ENCODE measurements at places on chromosomes 6 and 20.

DNA sequence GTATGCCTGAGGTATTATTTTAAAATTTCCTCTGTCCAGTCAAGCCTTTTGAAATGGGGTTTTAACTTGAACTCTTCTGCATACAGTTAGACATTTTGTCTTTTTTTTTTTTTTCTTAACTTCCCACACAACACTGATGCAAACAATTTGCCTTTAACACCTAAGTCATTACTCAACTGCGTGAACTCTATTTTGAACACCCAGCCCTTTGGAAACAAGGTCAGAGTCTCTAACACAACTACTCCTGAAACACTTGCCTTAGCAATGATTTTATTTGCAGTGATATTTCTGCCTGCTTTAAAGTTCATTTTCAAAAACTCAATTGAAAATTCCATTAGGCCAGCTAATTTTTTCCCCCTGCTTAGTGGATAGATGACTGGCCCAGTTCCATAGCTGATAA lies 24.2 kb downstream of the GLYATL3 start:
- no peak for DNase-seq

GRCh38 chr6:11744753-11745152 lies 33.9 kb downstream of the ADTRP start:
- no peak for DNase-seq

DNA sequence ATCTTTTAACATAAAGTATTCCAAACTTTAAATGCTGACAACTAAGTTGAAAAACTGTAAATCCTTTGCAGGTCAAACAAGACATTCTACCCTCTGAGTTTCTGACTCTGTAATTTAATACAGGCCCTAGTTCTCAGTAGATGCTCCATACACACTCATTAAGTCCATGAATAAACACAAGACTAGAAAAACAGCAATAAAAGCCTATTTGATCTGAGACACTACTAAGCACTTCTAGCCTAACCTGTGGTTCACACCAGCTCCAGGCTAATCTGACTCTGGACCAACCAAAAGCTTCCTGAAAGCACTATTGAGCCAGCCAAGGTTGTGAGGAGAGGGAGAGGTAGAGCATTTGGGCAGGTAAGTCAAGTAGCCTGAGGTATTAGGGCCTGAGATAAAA lies 103.9 kb downstream of the EPM2A start:
- DNase-seq: no peak

DNA sequence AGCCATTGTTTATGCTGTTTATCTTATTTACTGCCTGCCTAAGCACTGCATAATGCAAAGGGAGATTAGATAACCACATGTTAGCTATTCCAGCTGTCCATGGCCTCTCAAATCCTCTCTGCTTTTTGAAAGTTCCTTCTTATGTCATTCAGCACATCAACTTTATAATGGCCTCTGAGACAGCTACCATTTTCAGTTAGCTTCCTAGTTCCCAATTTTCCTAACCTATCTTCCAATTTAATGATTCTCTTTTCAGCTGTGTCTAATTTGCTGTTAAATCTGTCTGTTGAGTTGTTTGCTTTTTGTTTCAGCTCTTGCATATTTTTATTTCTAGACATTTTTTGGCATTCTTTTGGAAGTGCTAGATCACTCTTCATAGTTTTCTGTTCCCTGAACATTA lies 173.4 kb upstream of the PLCB4 start:
- no peak for DNase-seq

DNA sequence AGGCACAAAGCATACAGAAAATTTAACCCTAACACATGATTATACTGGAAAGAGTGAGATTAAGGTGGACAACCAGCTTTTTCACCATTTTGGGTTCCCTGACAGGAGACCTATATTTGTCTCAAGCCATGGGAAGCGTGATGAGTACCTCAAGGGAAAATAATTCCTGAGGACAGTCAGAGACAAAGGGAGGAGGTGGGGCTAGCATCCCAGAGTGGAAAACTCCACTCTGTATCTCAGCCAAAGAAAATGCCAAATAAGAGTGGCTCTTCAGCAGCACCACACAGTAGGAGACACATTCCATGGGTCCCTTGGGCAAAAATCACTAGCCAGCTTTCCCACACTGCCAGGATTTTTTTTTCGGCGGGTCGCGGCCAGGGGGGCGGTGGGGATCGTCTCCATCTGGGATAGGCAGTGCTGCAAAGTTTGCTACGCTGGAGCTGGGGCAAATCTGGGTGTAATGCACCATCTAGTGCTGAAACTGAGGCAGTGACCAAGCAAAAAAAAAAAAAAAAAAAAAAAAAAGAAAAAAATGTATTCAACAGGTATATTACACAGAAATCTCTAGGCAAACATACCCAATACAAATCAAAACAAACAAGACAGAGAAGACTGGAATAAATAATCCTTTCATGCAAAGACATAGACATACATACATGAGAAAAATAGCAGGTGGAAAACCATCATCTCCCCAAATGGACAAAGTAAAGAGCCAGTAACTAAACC lies 77.3 kb upstream of the SLC35F1 start:
- no peak for DNase-seq

- DNase-seq: no peak
These were observed 5.0 kb upstream of the TRAF3IP2 start for GRCh38 chr6:111610548-111611172.

GRCh38 chr20:25081065-25081729 lies 744 bp downstream of the VSX1 start:
- no peak for DNase-seq

DNA sequence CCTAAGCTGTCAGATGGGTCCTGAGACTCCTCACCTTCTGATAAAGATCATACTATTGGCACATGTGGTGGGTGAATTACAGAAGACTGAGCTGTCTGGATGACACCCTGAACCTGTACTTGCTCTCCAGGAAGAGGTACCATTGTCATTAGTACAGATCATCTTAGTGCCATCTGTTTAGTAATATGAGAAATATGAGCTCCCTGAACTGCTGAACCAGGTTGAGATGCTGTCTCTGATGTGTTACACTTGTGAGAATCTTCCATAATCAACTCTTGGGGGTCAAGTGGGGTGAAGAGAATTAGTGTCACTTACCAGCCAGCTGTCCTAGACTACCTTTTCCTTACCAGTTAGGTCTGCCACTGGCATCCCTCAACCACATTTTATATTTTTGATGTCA lies 531.0 kb downstream of the EPHA7 start:
- no peak for DNase-seq

GRCh38 chr20:37200376-37200775 lies 21.0 kb upstream of the MROH8 start:
- DNase-seq: no peak

- DNase-seq: no peak
These were observed 578 bp downstream of the RGL2 start for GRCh38 chr6:33297956-33298772.

DNA sequence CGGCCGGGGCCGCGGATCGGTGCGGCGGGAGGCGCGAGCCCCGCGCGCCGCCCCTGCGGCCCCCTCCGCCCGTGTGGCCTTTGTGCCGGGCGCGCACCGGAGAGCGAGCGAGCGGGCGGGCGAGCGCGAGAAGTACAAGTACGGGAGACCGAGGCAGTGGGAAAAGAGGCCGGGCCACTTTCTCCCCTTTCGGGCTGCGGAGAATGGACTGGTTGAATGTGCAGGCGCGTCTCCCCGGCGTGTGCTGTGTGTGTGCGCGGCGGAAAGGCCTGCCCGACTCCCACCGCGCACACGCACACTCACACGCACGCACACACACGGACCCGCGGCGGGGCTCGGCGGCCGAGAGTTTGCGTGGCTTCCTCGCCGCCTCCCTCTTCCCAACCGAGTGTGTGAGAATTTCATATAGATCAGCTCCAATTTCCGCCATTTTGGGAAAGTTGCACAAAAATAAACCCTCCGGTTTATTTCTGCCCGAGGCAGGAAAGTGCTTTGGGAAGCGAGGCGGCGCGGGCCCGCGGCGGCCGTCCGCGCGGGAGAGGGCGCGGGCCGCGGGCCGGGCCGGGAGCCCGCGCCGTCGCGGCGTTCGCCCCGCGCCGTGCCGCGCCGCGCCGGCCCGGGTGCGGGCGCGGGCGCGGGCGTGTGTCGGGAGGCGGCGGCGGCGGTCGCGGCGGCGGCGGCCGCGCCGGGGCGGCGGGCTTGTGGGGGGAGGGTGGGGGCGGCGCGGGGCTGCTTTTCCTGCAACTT lies 1.1 kb downstream of the L3MBTL3 start:
- no peak for DNase-seq

- DNase-seq: no peak
These were observed 859.7 kb upstream of the ADGRB3 start for GRCh38 chr6:67775333-67775732.

- DNase-seq: no peak
These were observed 126.6 kb upstream of the RIN2 start for GRCh38 chr20:19631410-19631809.

DNA sequence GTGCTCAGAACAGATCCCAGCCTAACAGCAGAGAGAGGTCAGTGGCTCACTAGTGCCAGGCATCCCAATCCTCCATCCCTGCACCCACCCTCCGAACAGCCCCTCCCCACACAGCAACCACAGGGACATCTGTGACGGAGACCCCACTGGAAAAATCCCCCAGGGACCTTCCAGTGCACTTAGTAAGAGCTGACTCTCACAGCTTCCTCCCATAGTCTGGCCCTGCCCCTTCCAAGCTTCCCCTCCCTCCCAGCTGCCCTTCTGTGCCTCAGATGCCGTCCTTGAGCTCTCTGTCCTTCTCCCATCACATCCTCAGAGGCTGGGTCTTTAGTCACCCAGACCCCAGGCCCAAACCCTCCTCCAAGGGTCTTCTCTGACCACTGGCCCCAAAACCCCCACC lies 9.7 kb upstream of the THBS2 start:
- DNase-seq: no peak

- DNase-seq: no peak
These were observed 133.0 kb downstream of the FIG4 start for GRCh38 chr6:109824105-109824504.

GRCh38 chr6:130647246-130647645 lies 180.0 kb upstream of the SMLR1 start:
- DNase-seq: no peak

DNA sequence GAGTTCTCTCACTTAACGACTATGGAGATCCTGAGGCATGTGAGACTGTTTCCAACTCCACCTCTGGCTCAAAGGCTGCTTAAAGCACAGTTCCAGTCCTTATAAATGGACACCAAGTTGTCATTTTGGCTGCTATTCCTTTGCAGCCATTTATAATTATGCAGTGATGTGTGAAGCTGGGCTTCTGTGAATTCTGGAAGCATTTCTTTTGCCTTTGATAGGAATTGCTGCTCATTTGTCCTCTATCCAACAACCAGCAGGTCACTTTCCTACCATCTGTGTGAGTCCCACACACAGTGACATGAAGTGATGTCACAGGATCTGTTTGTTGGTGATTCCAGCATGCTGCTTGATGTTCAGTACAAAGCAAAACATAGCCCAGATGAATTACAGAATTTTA lies 28.5 kb upstream of the EFHC1 start:
- no peak for DNase-seq

GRCh38 chr6:11208267-11208666 lies 24.2 kb downstream of the NEDD9 start:
- DNase-seq: no peak

DNA sequence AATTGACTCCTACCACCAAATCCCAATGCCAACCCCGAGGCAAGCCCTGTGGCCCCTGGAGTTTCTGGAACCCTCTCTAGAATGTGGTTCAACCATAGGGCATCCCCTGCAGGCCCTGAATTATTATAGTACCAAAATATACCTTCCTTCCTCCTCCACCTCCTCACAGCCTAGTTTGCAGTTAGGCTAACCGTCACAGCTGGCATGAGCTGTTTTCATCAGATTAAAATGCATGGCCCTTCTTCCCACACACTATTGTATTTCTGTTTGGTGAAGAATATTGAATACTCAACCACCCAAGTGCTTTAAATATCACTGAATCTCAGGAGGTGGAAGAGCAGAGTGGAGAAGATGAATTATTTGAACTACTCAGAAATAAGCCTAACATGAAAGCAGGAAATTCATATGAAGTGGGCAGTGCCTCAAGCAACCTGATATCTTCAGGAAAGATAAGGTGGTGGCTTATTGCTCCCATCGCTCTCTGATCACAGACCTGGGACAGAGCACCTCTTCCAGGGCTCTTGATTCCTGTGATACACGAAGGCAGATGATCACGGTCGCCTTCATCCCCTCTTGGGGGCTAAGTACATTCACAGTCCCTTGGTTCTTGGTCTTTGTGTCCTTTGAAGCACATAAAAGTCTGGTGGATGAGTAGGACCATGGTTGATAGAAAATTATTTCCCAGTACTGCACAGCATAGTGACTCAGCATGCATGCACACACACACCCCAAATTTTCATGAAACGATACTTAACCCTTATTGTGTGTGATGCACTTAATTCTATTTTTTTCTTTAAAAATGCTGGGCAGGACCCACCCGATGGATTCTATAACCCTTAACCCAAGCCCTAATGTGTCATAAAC lies 90.9 kb downstream of the PSMG4 start:
- no peak for DNase-seq

- peak; percentile 54 for DNase-seq
These were observed at the start of gene ZNF341 for GRCh38 chr20:33731693-33732165. ZNF341 (plus strand) TSS chr20:33731996; CDS start chr20:33732022, 26 bp downstream.

DNA sequence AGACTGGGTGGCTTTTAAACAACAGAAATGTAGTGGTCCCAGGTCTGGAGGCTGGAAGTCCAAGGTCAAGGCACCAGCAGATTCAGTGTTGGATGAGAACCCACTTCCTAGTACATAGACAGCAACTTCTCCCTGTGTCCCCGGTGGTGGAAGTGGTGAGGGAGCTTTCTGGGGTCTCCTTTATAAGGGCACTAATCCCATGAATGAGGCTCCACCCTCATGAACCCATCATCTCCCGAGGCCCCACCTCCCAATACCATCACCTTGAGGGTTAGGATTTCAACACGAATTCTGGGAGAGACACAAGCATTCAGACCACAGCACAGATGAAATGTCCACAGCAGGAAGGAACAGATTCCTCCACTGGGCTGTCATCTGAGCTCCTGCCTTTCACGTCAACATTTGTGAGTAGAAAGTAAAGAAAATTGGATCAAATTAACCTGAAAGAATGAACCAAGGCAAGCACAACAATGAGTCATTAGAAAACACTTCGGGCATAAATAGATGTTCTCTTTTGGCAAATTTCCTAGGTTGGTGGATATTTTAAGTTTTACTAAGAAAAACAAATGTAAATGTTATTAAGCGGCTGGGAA lies 130.7 kb downstream of the RNASET2 start:
- no peak for DNase-seq

- no peak for DNase-seq
These were observed 109.3 kb downstream of the CFAP61 start for GRCh38 chr20:20161611-20162010.

- DNase-seq: no peak
These were observed 301.1 kb upstream of the QKI start for GRCh38 chr6:163113358-163113962.

- DNase-seq: no peak
These were observed 1.6 kb downstream of the HLA-DQB1 start for GRCh38 chr6:32664827-32665362.

GRCh38 chr6:110338820-110339470 lies 19.2 kb downstream of the METTL24 start:
- DNase-seq: no peak

- no peak for DNase-seq
These were observed 73.0 kb downstream of the FARS2 start for GRCh38 chr6:5334341-5334740.

GRCh38 chr6:125196613-125197012 lies 43.0 kb downstream of the TPD52L1 start:
- DNase-seq: no peak

All from esophagus squamous epithelium (tissue), 5 donors.